SJSA1 (cell line): ENCODE measurements at places on chromosomes 7 and 10. TPM values are rescaled to one million over a fixed set of nuclear protein-coding genes. Genes with fewer than 3 reads are reported as not detected.

The PAX4 gene
- not detected in 2 replicates for total RNA-seq

The SPDYE2B gene
- total RNA-seq = not detected in 2 replicates

The FLNC gene
- total RNA-seq = 56.8 and 84.7 TPM in 2 replicates

The ITIH5 gene
- 9.9 and 16.3 TPM in 2 replicates for total RNA-seq

The IGF2BP3 gene
- 189 and 220 TPM in 2 replicates for total RNA-seq

The SPDYE16 gene
- total RNA-seq = not detected in 2 replicates

The CYP3A7 gene
- total RNA-seq = not detected in 2 replicates

The CCDC71L gene
- 37.1 and 38.7 TPM in 2 replicates for total RNA-seq

The FXYD4 gene
- total RNA-seq = not detected in 2 replicates

The ORAI2 gene
- 18.3 and 27.0 TPM in 2 replicates for total RNA-seq

The ELN gene
- total RNA-seq = not detected in 2 replicates

The CYP2C19 gene
- total RNA-seq = not detected in 2 replicates

The GRM3 gene
- total RNA-seq = not detected in 2 replicates

The HOXA4 gene
- 0.58 TPM in 1 of 2 replicates, not detected in the other for total RNA-seq
